A549 treated with ZK216348 at 1 μM for 4 hours (cell line): ENCODE measurements at places on chromosomes 16 and 17. TPM values are rescaled to one million over a fixed set of nuclear protein-coding genes. Genes with fewer than 3 reads are reported as not detected.

CRYBA1 gene
- total RNA-seq = not detected in 5 replicates

TMIGD1 gene
- total RNA-seq = not detected in 5 replicates

PLA2G10 gene
- 0.38 to 0.41 TPM (median 0.39 TPM) in 3 of 5 replicates, not detected in the others for total RNA-seq

C1QTNF1 gene
- 33.2 to 51.5 TPM (median 41.0 TPM) in 5 replicates for total RNA-seq

SPNS2 gene
- total RNA-seq = 7.0 to 12.1 TPM (median 10.4 TPM) in 5 replicates

CTRB2 gene
- total RNA-seq = not detected in 5 replicates

PLXDC1 gene
- total RNA-seq = 0.11 to 0.38 TPM (median 0.21 TPM) in 5 replicates

ADORA2B gene
- 8.6 to 16.1 TPM (median 14.2 TPM) in 5 replicates for total RNA-seq

CCL5 gene
- 1.0 to 2.3 TPM (median 1.5 TPM) in 5 replicates for total RNA-seq

NGFR gene
- total RNA-seq = 0.18 to 1.1 TPM (median 0.92 TPM) in 5 replicates

TEX14 gene
- total RNA-seq = 0.06 to 0.21 TPM (median 0.13 TPM) in 4 of 5 replicates, not detected in the other

FAM234A gene
- 35.5 to 52.7 TPM (median 48.7 TPM) in 5 replicates for total RNA-seq

HSD17B2 gene
- total RNA-seq = not detected in 5 replicates

KRT33B gene
- not detected in 5 replicates for total RNA-seq

PPL gene
- 2.6 to 4.8 TPM (median 4.1 TPM) in 5 replicates for total RNA-seq

TBC1D28 gene
- not detected in 5 replicates for total RNA-seq

TBC1D26 gene
- not detected in 5 replicates for total RNA-seq

CIITA gene
- total RNA-seq = 0.08 to 0.16 TPM (median 0.16 TPM) in 3 of 5 replicates, not detected in the others

KIF18B gene
- total RNA-seq = 22.4 to 41.1 TPM (median 39.9 TPM) in 5 replicates

SPNS3 gene
- not detected in 5 replicates for total RNA-seq

HOXB5 gene
- 1.4 to 2.7 TPM (median 2.6 TPM) in 5 replicates for total RNA-seq

DHRS7C gene
- total RNA-seq = not detected in 5 replicates

TBC1D10B gene
- total RNA-seq = 19.1 to 34.9 TPM (median 33.6 TPM) in 5 replicates

HS3ST3A1 gene
- total RNA-seq = 0.36 TPM in 1 of 5 replicates, not detected in the others

METRNL gene
- 19.1 to 32.2 TPM (median 27.6 TPM) in 5 replicates for total RNA-seq

TBC1D3G gene
- total RNA-seq = not detected in 5 replicates

C1QTNF8 gene
- total RNA-seq = not detected in 5 replicates

KRTAP2-2 gene
- total RNA-seq = not detected in 5 replicates

MYO18A gene
- total RNA-seq = 18.4 to 33.9 TPM (median 28.9 TPM) in 5 replicates

FSCN2 gene
- total RNA-seq = 0.27 to 2.0 TPM (median 1.3 TPM) in 5 replicates

NSF gene
- 18.3 to 23.4 TPM (median 20.0 TPM) in 5 replicates for total RNA-seq

PNMT gene
- total RNA-seq = 0.12 to 0.14 TPM in 2 of 5 replicates, not detected in the others

TPSAB1 gene
- total RNA-seq = not detected in 5 replicates
